ENCODE measurements at places on chromosomes 1 and 21.

DNA sequence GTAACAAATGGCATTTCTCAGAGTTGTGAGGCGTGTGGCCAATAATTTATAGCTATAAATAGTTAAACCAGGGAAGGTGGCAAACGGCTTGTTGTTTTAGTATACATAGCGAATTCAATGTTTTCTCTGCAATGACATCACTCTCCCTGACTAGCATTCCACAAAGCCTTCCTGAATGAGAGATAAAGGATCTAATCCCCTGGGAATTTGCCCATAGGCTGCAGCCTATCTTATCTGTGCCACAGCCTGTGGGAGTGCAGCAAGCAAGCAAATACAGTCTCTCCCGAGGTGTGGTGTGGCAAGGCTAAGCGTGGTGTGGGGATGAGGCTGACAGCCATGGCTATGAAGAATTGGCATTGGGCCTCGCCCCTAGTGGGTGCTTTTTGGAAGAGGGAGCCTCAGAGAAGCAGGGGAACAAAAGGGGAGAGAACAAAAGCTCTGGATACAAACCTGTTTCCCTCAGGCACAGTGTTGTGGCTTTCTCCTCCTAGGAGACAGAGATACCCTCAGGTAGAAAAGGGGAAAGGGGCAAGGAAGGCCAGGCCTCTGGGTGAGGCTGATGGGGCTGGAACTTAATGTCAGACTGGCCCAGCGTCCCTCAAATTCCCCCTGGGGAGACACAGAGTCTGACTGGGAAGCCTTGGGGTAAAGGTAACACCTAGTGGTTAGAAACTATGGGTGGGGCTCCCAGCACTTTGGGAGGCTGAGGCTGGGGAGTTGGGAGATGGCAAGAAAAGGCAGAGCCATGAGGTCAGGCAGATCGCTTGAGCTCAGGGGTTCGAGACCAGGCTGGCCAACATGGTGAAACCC lies 8.9 kb downstream of the TAGLN2 start:
- DNase-seq = no peak

DNA sequence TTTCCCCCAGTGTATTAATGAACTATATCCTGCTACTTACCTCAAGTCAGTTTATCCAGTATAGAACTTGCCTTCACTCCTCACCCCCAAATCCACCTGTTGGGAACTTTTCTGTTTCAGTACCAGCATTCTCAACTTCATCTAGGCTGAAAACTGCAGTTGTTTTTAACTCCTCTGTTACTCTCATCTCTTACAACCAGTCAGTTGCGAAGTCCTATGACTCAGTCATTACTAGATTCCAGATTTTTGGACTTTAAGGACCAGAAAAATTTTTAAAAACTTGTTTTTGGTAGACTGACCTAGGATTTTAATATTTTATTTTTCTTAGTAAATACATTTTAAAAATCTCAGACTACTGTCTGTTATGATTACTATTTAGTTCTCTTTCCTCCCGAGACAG lies 8.1 kb downstream of the GNAI3 start:
- DNase-seq = no peak

DNA sequence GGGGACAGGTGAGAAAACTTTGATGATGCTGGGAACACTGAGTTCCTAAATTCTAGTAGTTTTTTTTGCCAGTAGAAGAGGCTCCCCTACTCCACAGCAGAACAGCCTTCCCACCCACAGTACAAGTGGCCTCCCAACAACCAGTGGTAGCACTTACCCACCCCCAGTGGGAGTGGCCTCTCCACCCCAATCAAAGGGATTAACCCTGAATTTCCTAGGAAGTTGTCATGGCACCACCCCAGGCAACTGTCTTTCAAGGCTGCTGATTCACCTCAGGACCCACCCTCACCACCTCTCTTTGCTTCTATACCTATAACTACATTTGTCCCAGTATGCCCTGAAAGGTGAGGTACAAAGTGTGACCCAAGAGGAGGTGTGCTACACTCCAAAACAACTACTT lies 81.4 kb upstream of the PRDX6 start:
- DNase-seq = no peak

- no peak for DNase-seq
Measured at GRCh38 chr1:46755121-46755520, 36.2 kb upstream of the EFCAB14 start.

DNA sequence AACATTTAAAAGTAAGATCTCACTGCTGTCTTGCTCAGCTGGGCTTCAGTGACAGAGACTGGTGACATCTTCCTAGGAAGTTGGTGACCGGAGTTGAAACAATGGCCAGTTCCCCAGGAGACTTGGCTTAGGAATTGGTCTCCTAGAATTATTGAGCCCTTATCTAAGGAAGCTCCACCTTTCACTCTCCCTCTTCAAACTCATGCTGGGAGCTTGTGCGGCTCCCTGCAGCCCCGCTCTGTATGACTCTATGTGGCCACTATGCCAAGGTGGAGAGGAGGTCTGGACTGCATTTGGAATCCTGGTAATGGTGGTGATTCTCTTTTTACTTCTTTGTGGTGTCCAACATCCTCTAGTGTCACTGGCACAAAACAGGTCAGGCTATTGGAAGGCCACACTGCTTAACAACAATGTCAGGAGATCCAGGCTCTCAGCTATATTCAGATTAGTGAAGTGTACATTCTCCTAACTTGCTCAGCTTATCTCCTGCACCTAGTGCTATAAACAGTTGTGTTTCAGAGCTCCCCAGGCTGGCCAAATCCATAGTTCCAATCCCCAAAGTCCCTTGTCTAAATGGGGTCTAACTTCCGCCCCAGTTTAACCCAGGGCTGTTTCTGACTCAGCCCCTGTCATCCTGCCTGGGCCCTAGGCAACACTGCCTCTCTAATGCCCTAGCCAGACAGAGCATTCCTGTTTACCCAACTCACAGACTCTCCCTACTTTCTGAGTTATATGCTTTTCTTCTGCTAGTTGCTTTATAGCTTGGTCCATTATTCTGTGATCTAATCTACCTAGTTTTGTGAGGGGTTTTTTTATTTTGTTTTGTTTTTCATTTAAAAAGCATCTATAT lies 18.3 kb downstream of the ATP2B4 start:
- no peak for DNase-seq

- no peak for DNase-seq
Measured at GRCh38 chr1:23525558-23526250, 5.3 kb downstream of the E2F2 start.

DNA sequence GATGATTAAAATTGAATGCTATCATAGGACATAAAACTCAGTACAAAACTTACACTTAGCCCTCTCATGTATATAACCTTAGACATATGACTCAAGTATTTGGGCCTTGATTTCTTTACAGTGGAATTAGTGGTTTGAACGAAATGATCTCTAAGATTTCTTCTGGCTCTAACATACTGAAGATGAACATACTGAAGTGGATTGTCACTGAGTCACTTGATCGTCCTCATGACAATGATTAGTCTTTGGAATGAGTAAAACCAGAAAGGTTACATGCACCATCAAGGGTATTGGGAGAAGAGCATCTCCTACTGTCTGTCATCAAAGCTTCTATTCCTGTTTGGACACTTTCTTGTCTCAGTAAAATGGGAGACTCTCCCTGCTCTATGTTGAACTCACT lies 17.4 kb downstream of the FMN2 start:
- no peak for DNase-seq

- no peak for DNase-seq
Measured at GRCh38 chr1:30807318-30808066, 49.9 kb upstream of the LAPTM5 start.

Data from stimulated activated CD4-positive, alpha-beta T cell treated with anti-CD3 and anti-CD28 coated beads, Interleukin-12 subunit alpha, Interleukin-12 subunit beta, amount 100 ng/mL, for 4 hours (primary cell).